ENCODE measurements at places on chromosomes 16 and 17.
A peak's percentile ranks its signal among the peaks of the same experiment; 100 is the strongest.

DNA sequence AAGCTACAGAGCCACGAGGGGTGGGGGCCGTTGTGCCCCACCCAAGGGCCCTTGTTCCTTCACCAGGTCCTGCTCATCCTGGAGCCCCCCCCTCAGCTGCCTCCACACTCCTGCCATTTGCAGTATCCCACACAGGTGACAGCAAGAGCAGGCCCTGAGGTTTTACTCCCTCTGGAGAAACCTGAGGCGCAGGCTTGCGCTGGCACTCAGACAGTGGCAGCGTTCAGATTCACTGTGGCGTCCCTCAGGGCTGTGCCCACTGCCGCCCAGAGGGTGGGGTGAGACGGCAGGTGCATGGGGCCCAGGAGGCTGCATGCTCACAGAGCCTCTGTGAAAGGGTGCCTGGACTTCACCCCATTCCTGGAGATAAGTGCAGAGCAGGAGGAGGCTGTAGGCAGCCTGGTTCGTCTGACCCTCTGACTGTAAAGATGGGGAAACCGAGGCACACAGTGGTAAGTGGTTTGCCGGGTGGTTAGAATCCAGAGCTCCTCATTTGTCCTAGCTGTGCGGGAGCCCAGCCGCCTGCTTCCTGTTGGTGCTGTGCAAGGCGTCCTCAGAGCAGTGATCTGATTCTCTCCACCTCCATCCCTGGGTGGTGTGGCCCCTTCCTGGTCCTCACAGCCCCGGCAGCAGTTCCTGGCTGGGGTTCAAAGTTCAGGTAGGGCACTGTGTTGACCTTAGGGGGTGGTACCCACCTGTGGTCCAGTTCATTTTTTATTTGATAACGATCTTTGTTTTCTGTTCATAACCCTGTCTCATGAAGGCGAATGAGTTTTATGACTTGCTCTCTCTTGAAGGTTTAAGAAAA, 1.6 kb downstream of the SPIRE2 start:
- DNase-seq: no peak

- DNase-seq: no peak
Measured at GRCh38 chr16:67258161-67258835, 9.5 kb downstream of the SLC9A5 start.

DNA sequence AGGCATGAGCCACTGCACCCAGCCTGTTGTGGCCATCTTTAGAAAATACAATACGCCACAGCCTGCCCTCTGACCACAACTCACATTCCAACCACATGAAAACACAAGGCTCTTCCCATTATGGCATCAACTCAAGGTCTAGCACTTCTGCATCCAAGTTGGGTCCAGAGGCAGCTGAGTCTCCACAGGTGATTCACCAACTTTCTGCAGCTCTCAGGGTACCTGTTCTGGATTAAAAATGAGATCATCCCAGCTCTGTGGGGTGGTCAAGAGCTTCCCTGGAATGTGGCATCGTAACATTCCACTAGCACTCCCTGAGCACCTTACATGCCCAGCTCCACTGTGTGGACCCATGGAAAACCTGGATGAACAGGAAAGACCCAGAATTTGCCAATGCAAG, 9.9 kb upstream of the GUCY2D start:
- no peak for DNase-seq

DNA sequence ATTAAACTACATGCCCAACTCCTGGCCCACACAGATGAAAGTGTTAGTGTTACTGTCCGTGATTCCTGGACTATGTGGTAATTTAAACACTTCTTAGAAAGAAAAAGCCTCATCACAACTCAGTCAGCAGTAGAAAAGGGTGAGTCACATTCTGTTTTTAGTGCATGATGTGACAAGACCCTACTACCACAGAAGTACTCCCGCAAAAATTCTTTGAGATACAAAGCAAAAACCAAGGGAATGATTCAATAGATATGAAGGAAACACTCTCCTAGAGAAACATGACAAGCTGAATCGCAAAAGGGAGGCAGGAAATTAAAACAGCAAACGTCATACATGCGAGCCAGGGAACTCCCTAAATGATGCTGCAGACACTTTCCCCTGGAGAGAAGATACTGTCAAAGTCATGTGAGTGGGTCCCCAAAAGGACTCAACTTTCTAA, 14.4 kb downstream of the SNN start:
- peak; percentile 49 for DNase-seq

DNA sequence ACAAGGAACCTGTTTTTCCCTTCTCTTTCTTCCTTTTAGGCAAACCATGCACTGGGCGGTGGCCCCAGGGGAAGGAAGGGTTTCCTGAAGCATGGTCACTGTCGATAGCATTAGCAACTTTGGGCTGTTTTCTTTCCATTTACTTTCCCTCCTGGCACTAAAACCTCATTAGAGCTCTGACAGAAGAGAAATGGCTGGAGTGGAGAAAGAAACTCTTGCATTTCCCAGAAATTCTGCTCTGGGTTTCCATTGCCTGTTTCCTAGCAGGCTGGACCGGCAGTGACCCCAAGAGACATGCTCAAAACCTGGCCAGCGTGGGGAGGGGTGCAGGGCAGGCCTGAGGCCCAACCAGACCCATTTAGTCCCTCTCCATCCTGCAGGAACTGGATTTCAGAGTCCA, 230.7 kb upstream of the CCL2 start:
- no peak for DNase-seq

GRCh38 chr16:12498077-12498476, 305.6 kb downstream of the CPPED1 start:
- DNase-seq: no peak

DNA sequence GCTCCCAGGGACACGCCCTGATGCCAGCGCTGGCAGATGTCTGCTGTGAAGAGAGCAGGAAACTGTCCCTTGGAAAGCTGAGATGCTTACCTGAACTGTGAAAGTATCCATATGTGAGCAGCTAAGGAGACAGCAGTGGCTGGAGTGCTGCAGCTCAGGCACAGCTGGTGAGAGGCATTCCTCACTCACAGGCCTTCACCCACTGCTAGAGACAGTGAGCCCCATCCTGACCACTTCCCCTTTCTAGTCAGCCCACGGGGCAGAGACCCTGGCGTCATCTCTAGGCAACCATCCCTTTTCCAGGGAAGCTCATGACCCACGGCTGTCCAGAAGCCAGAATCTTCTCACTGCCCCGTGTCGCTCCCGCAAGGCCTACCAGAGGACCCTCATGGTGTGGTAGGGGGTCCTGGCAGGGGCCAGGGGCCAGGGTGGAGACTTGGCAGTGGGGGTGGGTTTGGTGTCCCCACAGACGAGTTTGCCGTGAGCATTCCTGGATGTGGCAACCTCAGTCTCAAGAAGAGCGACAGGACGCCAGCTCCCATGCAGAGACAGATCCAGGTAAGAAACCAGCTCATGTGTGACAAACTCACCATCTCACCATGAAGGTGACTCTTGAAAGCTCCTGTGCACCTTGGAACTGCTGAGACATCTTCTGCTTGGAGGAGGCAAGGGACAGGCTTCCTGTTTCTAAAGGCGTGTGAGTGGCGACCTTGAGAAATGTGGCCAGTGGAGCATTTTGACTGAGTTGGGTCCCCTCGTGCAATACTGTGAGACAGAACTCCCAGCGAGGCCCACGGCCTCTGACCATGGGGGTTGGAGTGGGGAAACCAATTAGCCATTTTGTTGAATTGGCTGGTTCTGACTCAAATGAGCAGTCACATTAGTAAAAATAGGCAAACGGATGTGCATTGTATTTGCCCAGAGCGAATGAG, at the start of gene SCIMP:
SCIMP (minus strand) TSS at position 216 of the 932 bp plus-strand sequence; CDS start at position 111, 105 bp downstream.
- DNase-seq: peak; percentile 77

- DNase-seq: no peak
Measured at GRCh38 chr16:89446136-89446974, 44.0 kb downstream of the ANKRD11 start.

DNA sequence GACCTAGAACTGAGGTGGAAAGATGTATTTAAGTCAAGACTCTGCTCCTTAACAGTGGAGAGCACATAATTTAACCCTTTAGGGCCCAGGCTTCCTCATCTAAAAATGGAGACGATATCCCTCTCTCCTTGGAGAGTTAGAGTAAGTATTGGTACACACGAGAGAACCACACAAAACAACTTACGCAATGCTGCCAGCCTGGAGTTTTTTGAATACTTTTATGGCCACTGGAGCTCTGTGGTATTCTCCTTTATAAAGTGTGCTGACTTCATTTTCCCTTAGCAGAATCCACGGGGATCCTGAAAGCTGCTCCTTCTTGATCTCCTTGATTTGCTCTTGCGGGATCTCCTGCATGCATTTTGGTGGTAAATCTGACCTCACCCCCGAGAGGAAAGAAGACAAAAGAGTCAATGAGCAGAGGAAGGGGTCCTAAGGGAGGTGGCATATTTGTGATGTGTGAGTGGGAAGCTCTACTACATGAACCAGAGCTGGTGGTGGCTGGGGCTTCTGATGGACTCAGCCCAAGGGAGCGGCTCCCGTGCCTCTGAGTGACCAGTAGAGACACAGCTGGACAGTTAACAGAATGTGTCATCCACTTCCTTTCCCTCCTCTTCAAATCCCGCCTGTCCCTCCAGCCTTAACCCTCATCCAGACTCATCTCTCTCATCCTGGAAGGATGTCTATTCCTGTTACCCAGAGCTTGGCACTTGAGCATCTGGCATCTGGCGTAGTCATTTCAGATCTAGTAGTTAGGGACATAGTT, 9.4 kb downstream of the MLKL start:
- no peak for DNase-seq

- DNase-seq: no peak
Measured at GRCh38 chr16:5059386-5060072, 6.2 kb downstream of the C16orf89 start.

- no peak for DNase-seq
Measured at GRCh38 chr16:28901862-28902261, 23.2 kb downstream of the RABEP2 start.

Data from CD14-positive monocyte (primary cell).